Fibroblast of the conjunctiva (primary cell): ENCODE measurements at places on chromosomes 3 and 15.

GRCh38 chr3:153284282-153284938 is 122.4 kb downstream of the RAP2B start:
- peak; percentile 90 for DNase-seq

GRCh38 chr3:158748237-158748828 is 16.1 kb upstream of the RARRES1 start:
- no peak for DNase-seq

DNA sequence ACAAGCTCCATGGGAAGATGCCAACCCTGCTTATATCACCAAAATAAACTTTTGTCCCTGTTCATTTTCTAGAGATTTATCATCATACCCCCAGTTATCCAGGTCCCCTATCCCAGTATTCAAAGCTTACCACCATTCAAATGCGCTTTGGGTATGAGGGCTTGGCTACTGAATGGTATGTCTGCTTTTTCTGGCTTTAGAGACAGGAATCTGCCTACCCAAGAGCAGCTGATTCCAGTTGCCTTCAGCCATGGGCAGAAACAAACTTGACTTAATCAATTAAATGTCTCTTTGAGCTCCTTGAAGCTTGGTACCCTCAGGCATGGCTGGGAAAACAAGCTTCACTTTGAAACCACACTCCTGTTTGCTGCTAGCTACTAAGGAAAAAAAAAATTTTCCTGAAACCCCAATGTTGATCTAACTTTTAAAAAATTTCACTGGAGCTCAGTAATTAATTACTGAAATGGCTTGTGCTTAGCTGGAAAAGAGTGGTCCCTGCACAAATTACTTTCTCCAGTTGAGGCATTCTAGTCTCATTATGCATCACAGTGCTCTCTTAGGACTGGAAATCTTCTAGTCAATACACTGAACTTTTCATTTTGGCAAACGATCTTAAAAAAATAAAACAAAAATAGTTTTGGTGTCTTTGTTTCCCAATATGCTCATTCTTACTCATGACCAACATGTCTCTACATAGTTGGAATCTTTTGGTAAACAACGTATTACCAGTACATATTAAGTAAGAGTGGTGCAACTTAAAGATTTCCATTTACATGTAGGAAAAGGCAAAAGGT is 242.8 kb downstream of the DTWD1 start:
- peak; percentile 85 for DNase-seq

DNA sequence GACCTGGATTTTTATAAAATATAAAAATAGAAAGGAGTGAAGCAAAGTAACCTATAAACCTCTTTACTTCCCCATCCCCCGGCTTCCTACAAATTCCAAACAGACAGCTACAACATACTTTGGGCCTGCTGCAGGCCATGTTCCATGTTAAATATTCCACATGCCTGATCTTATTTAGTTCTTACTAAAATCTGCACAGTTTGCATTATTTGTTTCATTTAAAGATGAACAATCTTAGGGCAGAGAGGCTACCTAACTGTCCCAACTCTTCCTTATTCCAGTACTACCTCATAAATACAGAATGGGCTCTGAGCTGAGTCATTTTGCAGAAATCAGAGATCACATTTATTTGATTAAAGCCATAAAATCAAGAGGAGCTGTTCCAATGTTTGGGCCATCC is 665.0 kb downstream of the PDCD6IP start:
- no peak for DNase-seq

DNA sequence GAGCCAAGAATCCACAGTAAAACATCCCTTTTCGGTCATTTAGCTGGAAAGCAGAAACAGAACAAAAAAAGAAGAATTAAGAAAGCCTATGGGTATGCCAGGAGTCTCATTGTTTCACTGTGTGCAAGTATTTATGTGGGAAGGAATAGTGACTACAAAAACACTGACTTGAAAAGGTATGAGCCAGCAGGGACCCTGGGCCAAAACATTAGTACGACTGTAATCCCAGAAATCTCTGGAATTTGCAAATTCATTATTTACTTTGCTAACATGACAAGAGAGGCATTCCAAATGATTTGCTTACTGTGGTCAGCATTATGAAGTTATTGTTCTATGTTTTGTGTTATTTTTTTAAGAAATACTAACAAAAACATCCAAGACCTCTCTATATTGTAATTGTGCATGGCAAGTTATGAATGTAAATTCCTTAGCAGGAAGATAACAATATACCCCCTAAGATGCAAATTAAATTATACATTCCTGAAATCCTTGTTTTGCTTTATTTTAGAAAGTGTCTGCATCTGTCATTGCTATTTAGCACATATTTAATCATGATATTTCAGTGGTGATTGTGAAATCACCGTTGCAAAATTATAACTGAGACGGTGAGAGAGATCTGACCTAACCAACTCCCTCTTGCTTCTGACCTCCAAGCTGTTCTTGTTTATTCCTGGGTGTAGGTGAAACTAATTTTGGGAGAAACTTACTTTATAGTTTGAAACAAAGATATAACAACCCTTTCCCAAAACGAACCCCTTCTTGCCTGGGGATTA is 299.2 kb downstream of the ZPLD1 start:
- DNase-seq: no peak

GRCh38 chr3:53729159-53729558 is 117.1 kb downstream of the CHDH start:
- peak; percentile 21 for DNase-seq

DNA sequence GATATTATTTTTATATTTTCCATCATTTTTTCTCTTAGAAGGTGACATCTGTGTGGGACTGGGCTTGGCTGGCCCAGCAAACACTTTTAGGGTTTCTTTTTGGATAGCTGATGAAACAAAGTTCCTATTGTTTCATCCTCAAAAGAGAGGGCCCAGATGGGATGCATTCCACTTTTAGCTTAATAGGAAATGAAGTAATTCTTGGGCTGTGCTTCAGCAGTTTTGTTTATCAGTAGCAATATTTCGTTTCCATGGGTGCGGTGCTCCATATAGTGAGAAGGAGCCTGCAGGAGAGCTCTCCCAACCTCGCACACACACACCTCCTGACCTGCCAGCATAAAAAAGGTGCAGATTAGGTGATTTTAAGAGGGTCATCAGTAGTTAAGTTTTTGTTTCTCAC is 147.5 kb downstream of the AKAP13 start:
- peak; percentile 86 for DNase-seq

GRCh38 chr3:23735535-23736326 is 70.0 kb upstream of the UBE2E1 start:
- peak; percentile 32 for DNase-seq

- no peak for DNase-seq
Measured at GRCh38 chr3:56928379-56929068, 126.8 kb upstream of the ARHGEF3 start.

GRCh38 chr3:148588291-148588690 is 109.4 kb upstream of the AGTR1 start:
- no peak for DNase-seq

GRCh38 chr3:34155666-34156065 is 357.2 kb downstream of the PDCD6IP start:
- no peak for DNase-seq

DNA sequence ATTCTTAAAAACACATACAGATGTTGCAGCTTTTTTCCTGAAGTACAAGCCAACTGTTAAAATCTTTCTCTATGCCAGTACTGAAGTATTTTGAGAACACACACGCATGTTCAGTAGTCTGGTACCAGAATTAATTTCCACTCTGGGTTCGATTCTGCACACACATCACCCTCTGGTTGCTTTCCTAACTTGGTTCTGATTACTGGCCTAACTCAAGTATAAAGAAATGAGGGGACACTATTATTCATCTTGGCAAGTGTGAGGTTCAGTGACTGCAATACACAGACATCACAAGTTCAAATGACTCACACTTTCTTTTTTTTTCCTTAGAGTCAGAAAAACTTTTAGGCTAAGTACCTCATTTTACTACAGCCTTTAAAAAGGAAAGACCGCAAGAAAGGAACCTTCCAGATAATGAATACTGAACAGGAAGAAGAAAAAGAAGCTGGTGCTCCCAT is 37.4 kb upstream of the LDHAL6B start:
- DNase-seq: peak; percentile 79

GRCh38 chr3:127970966-127971592 is 56.0 kb downstream of the KBTBD12 start:
- peak; percentile 44 for DNase-seq

GRCh38 chr3:74501007-74501406 is 113.5 kb downstream of the CNTN3 start:
- no peak for DNase-seq

GRCh38 chr3:140630866-140631265 is 47.0 kb upstream of the TRIM42 start:
- DNase-seq: no peak

DNA sequence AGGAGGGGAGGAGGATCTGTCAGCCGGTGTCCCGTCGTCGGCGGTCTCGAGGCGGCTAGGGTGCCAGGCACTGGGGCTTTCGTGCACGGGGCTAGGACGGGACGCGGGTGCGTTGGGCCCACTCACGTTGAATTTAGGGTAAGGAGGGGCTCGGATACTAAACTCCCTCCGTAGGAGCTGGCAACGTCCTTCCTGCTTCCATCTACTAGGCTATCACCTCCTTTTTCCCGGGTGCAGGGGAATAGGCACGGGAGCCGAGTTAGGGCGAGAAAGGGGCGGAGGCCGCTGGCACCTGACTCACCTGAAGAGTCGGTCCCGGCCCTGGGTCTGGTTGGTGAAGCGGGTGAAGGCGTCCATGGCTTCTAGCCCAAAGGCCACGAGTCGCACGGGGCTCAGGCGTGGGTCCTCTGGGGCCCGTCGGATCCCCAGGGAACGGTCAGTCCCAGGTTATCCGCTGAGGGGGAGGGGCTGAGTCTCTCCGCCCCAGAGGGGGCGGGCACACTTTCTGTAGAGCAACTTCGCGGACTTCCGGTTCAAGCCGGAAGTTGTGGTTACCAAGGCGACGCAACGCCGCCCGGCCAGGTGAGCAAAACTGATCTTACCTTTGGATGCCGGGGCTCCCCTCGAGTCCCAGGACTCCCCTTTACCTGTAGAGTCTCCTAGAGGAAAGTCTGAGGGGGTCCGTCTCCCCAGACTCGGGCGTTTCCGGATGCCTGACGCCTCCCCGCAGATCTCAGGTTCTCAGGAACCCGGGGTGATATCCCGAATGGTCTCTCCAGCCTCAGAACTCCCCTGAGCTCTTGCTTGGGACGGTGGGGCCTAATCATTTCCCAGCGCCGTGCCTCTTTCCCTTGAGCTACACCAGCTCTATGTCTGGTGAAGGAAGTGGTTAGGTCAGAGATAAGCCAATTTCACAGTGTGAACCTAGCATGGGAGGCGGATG is at the start of the genes PEX11A and WDR93:
Gene PEX11A (minus strand): TSS at position 479 of the 943 bp plus-strand sequence. CDS start 122 bp downstream, at position 357.
Gene WDR93 (plus strand): TSS at position 536 of the 943 bp plus-strand sequence. CDS start 10,936 bp downstream, outside the sequence.
- DNase-seq: no peak

- no peak for DNase-seq
Measured at GRCh38 chr3:119322021-119322834, 28.0 kb downstream of the ARHGAP31 start.
